ENCODE measurements at places on chromosomes 11 and 22.

DNA sequence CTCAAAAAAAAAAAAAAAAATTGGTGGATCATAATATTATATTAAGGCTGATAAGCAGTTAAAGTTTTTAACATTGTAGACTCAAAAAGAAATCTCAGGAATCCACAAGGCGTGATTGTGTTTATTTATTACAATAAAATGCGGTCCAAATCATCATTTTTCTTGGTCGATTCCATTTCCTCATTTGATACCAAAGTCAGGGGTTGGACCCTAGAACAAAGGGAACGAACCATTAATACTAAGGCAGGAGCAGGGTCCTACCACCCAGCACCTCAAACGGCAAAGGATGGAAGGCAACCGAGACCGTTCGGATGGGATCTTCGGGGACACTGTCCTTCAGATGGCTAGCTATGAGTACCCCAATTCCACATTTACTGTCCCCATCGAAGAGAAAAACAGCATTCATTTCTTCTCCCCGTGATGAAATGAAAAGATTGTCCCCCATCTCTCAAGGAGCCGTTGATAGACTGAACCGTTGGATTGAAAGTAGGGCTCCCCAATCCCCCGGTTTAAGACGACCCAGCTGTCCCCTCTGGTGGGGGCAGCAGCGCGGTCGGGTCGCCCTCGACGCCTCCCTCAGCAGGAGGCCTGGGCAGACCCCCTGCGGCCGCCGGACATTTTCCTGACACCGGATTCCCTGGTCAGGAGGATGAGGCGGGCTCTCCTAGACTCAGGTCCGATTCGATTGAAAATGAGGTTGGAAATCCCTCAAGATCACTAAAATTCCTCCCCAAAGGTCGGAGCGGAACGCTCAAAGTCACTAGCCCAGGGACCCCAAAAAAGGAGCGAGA lies 607 bp downstream of the DMC1 start:
- no peak for DNase-seq

GRCh38 chr22:49101873-49102272 lies 725.8 kb downstream of the BRD1 start:
- DNase-seq: no peak

GRCh38 chr22:39437791-39438704 lies 18.8 kb upstream of the MGAT3 start:
- no peak for DNase-seq

- no peak for DNase-seq
Observed at GRCh38 chr11:133545199-133545803, 13.0 kb upstream of the OPCML start.

DNA sequence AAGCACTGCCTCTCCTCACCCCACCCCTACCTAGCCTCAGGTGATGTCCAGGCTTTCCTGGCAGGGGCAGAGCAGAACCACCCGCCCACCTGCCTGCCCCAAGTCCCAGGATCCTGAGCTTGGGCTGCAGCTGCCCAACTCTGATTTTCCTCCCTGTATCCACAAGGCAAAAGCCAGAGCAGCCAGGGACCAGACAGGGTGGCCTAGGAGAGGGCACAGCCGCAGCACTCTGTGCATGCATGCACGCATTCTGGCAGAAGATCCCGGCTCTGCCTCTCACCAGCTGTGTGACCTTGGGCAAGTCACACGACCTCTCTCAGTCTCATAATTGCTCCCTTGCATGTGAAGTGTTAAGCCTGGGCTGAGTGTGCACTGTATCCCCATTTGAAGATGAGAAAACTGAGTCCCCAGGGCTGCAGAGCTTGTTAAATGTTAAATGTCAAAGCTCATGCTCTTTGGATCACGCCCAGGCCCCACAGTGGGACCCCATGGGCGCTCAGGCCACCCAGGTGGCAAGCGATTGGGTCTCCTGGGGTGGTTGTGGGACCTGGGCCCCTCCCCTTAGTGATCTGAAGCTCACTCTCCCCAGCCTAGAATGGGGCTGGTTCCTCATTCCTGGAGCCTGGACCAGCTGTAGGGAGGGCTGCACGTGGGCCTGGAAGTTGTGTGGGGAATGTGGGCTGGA lies 2.8 kb upstream of the CARNS1 start:
- no peak for DNase-seq

DNA sequence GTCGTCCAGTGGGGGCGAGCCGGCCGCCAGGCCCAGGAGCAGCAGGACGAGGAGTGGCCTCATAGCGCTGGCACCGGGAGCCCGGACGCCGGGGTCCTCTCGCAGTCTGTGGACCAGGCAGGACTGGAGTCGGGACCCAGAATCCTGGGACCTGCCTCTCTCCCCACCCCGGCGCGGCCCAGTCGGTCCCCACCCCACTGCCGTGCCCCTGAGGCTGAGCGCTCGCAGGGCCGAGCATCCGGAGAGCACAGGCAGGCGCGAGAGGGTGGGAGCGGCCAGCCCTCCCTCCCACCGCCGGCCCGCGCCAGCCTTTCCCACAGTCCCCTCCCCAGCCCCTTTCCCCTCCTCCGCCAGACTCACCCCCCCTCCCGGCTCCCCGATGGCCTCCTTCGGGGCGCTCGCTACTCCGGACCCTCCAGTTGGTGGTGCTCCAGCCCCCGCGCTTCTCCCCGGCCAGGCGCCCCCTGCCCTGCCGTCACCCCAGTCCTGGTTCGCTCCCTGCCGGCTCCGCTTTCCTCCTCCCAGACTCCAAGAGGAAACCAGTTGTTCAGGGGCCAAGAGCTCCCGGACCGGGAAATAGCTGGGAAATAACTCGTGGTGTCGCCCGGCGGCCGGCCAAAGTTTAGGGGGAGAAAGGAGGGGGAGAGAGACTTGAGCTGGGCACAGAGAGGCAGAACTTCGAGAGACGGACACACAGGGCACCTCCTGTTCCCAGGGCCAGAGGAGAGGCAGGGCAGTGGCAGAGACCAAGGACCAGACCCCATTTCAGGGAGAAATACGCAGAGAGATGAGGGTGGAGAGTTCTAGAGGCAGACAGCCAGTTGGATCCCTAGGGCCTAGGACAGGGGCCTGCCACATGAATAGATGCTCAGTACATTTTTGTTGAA lies at the start of gene C1QTNF5:
C1QTNF5 (minus strand) TSS at position 549 of the 887 bp plus-strand sequence; CDS start at position 63, 486 bp downstream.
- no peak for DNase-seq

DNA sequence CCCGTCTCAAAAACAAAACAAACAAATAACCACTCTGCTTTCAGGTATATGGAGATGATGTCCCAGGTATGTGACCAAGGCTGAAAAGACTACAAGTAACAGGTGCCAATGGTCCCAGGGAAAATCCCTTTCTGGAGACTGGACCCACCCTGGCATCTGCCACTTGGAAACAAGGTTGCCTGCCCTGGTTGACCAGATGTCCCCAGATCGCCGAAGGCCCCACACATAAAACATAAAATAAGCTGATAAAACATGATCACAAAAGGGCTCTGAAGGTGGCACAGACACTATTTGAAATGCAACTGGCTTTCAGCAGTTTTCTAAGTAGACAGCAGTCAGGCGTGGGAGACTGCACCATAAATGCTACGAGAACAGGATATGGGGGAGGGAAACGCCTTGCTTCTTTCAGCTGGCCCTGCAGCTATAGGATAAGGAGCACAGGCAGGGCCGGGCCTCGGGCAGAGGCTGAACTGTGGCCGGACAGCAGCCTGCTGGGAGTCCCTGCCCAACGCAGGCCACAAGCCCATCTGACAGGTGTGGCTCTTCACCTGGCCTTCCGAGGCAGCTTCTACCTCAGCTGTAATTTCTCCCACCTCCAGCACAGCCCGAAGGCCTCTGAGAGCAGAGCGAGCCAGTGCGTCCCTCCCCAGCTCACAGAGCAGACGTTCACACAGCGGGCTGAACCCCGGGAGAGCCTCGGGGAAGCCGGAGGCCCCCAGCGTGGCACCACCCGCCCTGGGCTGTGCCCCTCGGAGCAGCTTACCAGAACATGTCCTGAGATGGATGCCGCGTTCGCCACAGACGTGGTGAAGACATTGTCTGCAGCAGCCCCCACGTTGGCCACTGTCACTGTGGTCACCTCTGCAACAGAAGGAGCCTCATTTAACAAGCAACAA lies 4.0 kb downstream of the DEAF1 start:
- no peak for DNase-seq

- DNase-seq: no peak
Observed at GRCh38 chr11:119338318-119338890, 2.3 kb downstream of the C1QTNF5 start.

DNA sequence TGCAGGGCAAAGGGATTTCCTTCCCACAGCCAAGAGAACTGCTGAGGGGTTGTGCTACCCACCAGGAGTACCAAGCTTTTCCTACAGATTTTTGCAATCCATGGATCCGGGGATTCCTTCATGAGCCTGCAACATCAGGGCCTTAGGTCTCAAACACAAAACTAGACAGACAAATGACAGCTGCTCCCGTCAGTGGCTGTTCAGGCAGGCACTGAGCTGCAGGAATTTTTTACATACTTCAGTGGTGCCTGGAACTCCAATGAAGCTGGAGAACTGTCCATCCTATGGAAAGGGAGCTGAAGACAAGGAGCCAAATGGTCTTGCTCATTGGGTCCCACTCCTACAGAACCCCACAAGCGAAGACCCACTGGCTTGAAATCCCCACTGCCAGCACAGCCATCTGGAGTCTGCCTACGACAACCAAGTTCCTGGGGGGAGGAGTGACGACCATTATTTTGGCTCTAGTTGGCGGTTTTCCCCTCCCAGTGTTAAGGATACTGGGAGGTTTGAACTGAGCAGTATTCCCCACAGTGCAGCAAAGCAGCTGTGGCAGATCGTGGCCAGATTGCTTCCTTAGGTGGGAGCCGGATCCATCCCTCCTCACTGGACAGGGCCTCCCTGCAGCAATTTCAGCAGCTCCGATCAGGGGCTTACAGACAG lies 157.7 kb upstream of the TMEM45B start:
- no peak for DNase-seq

- no peak for DNase-seq
Observed at GRCh38 chr22:32957200-32957803, 100.9 kb downstream of the SYN3 start.

- DNase-seq: no peak
Observed at GRCh38 chr11:93497596-93497995, 45.6 kb downstream of the SMCO4 start.

DNA sequence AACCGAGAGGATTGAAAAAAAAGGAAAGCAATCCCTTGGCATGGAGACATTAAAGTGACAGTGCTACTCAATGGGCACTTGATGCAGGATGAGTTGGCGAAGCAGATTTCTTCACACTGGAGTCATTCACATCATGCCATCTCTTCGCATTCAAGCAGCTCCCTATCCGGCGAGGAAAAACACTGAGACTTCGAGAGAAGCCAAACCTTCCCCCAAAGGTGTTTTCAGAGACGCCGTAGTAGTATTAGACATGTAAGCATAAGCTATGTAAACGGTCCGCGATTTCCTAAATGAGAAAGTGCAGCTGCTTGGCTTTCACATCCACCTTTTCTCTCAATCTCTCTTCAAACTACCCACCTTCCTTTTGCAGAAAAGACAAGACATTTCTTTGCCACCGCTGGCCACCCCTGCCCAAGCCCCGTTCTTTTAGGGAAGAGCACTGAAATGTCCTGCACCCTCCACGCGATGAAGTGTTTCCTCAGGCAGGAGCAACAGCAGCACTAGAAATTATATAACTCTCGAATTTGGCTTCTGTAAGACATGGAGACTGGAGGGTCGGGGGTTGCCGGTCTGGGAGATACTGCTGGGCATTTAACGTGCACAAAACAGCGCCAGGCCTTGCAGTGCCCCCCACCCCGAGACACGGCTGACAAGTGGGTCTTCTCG lies at the start of gene DLG2:
DLG2 (minus strand) TSS at position 13 of the 666 bp plus-strand sequence.
- no peak for DNase-seq

- DNase-seq: peak; percentile 81
Observed at GRCh38 chr11:1572197-1573076, at the start of gene DUSP8. TSS of gene DUSP8 (minus strand) at chr11:1572271. CDS start at chr11:1565826, 6,445 bp downstream.

GRCh38 chr11:121405646-121406045 lies 46.5 kb upstream of the SORL1 start:
- no peak for DNase-seq

DNA sequence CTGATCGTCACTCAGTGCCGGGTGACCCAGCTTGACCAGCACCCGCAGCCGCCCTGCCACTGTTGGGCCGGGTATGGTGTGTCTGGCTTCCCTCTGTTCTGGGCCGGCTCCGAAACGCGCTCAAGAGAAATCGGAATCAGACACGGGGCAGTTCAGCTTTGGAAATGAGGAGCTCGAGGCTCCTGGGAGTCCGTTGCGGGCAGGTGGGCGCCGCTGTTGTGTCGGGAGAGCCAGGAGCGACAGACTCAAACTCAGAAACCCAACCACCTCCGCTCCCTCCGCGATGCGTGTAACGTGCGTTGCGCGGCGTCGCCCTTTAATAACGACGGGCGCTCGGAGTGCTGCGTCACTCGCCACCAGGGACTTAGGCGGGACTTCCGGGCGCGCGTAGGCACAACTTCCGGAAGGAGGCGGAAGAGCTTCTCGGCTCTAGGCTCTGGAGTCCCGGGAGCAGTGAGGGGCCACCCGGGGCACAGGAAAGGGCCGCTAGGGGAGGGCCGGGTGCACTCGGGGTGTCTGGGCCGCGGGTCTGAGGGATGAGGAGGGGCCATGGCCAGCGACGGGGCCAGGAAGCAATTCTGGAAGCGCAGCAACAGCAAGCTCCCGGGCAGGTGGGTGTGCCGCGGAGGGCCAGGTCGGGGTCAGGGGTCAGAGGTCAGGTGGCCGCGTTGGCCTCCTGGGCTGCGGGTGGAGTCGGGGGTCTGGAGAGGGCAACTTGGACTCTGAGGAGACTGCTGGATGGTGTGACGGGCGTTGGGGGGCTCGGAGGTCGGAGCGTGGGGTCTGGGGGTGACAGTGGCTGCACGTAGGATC lies at the start of gene TBC1D22A:
TBC1D22A (plus strand) TSS at position 413 of the 813 bp plus-strand sequence; CDS start at position 550, 137 bp downstream.
- DNase-seq: peak; percentile 94

DNA sequence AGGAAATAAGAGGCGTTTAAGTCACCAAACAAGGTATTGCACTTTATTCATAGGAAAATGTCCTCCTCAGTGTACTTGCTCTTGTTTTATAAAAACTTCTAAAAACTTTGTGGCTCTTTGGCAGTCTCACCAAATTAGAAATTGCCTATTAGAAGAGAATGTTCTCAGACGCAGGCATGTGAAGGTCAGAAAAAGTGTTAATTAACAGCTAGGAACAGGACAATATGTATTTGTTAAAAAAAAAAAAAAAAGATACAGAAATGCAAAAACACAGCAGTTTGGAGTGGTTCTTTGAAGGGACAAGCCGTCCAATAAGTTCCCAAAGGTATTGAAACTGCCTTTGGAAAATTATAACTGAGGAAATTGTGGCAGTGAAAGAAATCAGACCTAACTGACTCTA lies 67.9 kb downstream of the SLC25A17 start:
- DNase-seq: no peak

DNA sequence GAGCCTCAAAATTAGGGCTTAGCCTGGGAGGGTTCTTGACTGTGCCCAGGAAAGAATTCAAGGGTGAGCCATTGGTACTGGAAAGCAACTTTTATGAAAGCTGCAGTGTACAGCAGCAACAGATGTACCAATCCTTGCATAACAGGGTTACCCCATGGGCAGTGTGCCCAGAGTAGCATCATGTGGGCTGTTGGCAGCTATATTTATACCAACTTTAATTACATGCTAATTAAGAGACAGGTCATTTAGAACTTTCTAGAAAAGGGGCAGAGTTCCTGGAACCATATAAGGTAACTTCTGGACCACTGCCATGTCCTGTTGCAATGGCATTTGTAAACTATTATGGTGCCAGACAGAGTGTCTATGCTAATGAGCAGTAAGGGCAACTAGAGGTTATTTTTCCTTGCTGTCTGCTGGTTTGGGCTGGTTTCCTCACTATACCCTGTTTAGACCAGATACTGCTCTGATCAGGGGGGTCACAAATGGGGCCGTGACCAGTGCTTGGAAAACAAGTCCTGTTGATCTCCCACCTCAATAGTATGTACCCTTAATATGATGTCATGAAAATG lies 1120.5 kb upstream of the RAG2 start:
- no peak for DNase-seq

- no peak for DNase-seq
Observed at GRCh38 chr22:44274918-44275630, 37.7 kb downstream of the SHISAL1 start.
